Activated CD8-positive, alpha-beta T cell treated with anti-CD3 and anti-CD28 coated beads for 36 hours (primary cell): ENCODE measurements at places on chromosomes 1 and 21. TPM values are rescaled to one million over a fixed set of nuclear protein-coding genes. Genes with fewer than 3 reads are reported as not detected.

GBP7 gene
- 0.11 TPM for total RNA-seq

TMEM51 gene
- not detected for total RNA-seq

C4BPA gene
- not detected for total RNA-seq

CELA3A gene
- total RNA-seq, result not detected

LCE1F gene
- not detected for total RNA-seq

PDC gene
- not detected for total RNA-seq

APOBEC4 gene
- total RNA-seq, result not detected

FMO2 gene
- total RNA-seq, result not detected

SLAMF9 gene
- not detected for total RNA-seq

PADI3 gene
- not detected for total RNA-seq

KRTAP20-3 gene
- not detected for total RNA-seq

DNA sequence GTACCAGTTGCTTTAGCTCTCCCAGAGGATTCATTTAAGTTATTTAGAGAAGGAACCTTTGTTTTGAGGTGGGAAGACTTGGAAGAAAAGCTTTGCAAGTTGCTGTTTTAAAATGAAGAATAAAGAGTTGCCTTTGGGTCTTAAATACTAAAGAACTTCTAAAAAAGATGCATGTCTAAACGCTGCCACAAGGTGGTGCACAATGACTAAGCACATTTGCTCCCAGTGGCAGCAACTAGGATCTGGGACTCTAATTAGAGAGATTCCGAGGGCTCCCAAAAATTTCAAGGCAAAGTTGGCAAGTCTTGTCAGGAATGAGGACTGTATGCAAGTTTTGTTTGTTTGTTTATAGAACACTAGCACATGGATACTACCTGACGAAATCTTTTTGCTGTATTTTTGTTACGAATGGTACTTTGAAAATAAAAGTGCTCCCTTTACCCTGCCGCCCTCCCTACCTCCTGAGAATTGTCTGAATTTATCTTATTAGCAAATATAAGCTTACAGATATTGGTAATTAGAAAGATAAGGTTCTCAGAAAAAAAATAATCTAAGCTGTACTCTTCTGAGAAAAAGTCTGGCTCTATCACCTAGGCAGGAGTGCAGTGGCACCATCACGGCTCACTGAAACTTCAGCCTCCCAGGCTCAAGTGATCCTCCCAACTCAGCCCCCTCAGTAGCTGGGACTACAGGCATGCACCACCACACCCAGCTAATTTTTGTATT is 121.8 kb downstream of the HFM1 start:
- DNase-seq, result peak; percentile 60

GRCh38 chr1:36570478-36571060 is 87.9 kb upstream of the CSF3R start:
- DNase-seq, result no peak

GRCh38 chr1:55639526-55639925 is 424.4 kb upstream of the USP24 start:
- no peak for DNase-seq

DNA sequence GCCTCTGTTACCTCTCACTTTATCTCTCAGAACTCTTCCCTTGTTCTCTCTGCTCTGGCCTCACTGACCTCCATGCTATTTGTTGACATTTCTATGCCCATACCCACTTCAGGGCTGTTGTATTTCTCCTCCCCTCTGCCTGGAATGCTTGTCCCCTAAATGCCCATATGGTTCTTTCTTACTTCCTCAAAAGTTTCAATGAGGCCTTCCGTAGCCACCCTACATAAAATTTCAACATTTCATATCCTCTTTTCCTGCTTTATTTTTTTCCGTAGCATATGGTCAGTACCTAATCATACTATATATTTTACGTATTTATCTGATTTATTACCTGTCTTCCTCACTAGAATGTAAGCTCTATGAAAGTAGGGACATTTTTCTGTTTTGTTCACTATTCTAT is 47.1 kb upstream of the ZYG11A start:
- DNase-seq, result no peak

DNA sequence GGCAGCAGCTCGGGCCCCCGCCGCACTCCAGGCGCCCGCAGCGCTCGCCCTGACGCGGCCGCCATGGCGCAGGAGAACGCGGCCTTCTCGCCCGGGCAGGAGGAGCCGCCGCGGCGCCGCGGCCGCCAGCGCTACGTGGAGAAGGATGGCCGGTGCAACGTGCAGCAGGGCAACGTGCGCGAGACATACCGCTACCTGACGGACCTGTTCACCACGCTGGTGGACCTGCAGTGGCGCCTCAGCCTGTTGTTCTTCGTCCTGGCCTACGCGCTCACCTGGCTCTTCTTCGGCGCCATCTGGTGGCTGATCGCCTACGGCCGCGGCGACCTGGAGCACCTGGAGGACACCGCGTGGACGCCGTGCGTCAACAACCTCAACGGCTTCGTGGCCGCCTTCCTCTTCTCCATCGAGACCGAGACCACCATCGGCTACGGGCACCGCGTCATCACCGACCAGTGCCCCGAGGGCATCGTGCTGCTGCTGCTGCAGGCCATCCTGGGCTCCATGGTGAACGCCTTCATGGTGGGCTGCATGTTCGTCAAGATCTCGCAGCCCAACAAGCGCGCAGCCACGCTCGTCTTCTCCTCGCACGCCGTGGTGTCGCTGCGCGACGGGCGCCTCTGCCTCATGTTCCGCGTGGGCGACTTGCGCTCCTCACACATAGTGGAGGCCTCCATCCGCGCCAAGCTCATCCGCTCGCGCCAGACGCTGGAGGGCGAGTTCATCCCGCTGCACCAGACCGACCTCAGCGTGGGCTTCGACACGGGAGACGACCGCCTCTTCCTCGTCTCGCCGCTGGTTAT is 2.8 kb downstream of the KCNJ9 start:
- DNase-seq, result peak; percentile 84

- peak; percentile 7 for DNase-seq
These were observed 109.4 kb downstream of the NAV1 start for GRCh38 chr1:201648066-201648906.

GRCh38 chr1:230173187-230173975 is 106.3 kb downstream of the GALNT2 start:
- DNase-seq, result no peak

DNA sequence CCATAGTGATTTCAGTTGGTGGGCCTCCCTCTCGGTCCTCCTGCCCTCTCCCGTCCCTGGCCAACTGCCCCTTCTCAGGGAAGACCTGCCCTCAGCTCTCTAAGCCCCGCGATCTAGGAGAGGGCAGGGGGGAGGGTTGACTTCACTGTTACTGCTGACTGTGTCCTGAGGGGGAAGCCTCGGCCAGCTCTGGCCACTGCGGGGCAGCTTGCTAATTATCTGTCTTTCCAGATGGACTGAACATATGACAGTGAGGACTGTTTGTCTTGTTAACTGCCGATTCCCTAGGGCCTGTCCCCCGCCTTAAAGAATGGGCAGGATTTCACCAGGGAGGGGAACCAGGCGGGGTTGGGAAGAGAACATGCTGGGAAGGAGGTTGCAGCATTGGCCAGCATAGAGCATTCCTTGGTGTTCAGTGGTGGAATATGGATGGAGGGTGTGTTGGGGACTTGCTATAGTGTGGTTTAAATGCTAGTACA is 22.9 kb downstream of the NIPAL3 start:
- DNase-seq, result no peak

GRCh38 chr1:26405281-26405915 is 5.2 kb upstream of the LIN28A start:
- DNase-seq, result no peak

DNA sequence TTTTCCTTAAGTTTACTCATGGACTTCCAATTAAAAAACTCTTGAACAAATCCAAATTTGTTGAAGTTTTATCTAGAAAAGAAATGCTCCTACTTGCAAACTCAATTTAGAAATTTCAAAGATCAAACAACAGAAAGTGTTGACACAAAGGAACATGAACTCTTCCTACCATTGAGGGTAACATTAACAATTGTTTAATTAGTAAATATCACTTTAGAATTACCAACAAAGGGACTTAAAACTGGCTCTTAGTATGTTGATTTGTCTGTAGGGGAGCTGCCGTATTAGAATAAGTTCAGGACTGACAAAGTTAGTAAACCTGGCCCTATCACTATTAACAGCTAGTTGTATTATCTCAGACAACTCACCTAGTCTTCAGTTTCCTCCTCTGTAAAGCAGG is 57.9 kb downstream of the CCDC18 start:
- DNase-seq, result no peak

DNA sequence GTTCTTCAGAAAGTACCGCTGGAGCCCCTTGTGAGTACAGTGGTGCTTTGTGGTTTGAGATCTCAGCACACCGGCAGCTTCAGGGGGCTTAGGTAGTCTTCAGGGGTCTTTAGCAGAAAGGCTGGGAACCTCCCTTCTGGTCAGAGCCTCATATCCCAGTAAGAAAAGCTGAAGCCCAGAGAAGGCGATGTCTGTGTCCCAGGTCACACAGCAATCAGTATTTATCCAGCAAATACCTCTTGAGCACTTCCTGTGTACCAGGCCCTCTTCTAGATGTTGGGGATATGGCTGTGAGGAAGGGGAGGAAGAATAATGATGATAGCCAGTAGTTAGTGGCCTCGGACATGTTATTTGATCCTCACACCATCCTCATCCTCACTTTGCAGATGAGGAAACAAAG is 14.3 kb downstream of the SERINC2 start:
- DNase-seq, result no peak

DNA sequence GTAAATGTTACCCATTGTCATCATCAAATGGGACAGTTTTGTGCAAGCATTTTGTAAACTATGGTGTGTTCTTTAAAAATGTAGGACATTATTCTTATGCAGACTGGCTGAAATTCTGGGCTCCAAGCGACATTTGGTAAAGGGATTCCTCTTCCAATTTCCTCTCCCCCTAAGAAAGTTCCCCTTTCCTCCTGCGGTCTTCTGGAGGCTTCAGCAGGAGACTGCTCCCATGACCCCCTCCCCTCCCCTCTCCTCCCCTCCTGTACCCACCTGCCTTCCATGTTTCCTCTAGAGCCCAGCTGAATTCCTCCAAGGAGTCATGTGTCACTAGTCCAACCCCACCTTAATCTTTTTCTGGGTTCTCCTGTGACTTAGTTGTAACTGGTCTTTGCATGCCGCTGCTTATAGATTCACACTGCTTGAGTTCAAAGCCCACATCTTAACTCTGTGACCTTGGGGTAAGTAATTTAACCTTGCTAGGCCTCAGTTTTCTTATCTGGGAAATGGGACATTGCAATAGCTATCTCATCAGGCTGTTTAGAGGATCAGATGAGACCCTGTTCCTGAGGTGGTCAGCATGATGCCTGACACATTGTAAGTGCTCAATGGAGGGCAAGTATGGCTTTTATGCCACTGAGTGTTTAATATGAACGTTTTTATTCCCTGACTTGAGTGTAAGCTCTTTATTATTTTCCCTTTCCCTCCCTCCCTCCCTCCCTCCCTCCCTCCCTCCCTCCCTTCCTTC is 69.9 kb upstream of the WDR26 start:
- DNase-seq, result no peak

GRCh38 chr1:7186382-7187111 is 401.3 kb downstream of the CAMTA1 start:
- no peak for DNase-seq

GRCh38 chr1:225670356-225670755 is 17.4 kb upstream of the ENAH start:
- no peak for DNase-seq

DNA sequence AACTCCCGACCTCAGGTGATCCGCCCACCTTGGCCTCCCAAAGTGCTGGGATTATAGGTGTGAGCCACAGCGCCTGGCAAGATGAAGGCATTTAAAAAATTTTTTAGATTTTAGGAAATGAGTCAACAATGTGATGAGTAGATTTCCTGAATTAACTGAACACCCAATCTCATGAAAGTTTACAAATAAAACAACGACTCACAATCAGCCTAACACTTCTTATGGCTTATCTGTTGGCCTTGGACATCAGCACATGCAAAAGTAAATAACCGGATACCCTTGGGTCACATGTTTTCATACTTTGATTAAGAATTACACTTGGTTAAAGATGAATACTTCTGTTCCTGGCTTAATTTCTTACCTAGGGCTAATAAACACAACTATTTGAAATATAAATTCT is 3.0 kb downstream of the GNG12 start:
- DNase-seq, result no peak

DNA sequence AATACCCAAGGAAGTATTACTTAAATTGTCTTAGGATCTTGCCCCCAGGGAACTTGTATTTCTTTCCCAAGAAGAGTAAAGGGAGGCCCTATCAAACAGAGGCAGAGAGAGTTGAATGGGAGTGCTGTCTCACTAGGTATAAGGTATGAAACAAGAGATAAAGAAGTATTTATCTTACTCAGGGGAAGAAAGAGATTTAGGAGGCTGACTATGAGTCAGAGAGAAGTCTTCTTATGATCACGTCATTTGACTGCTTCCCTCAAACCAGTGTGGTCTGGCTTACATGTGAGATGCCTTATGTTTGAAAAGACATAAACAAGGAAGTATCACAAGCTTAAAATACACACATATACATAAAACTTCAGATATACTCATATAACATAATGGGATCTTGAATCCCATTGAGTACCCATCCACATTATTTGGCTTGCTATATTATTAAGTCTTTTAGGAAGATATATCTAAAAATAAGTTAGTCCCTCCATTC is 29.6 kb downstream of the DUSP10 start:
- DNase-seq, result peak; percentile 76

DNA sequence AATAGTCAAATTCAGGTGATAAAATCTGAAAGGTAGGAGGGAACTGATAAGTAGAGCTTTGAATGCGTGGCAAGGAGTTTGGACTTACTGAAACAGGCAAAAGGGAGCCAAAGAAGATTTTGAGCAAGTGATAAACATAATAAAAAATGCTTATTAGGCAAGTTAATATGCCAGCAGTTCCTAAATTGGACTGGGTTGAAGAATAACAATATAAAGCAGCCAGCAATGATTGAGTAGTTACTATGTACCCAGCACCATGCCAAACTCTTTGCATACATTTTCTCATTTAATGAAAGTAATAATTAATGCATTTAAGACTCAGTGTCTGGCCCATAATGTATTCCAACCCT is 23.8 kb upstream of the AHCYL1 start:
- no peak for DNase-seq

- DNase-seq, result no peak
These were observed 388.6 kb downstream of the MATN1 start for GRCh38 chr1:30334767-30335166.

- DNase-seq, result peak; percentile 54
These were observed 100.5 kb upstream of the NEK7 start for GRCh38 chr1:198056255-198056654.

DNA sequence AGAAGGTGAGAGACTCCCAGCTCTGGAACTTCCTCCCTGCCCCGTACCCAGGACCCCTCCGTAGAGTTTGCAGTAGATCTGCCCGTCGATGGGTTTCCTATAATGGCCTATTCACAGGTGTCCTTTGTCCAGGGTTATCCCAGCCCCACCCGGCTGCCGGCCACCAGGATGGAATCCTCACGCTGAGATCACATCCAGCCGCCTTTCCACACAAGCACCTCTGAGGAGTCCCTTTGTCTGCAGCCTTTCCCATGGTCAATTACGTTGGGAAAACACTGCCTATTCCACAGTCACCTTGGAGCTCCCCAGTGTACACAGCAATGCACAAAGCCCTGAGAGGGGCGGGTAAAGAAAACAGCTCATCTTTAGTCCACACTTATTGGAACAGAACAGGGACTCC is 190.0 kb upstream of the EDN2 start:
- DNase-seq, result no peak
